T-helper 17 cell (primary cell): ENCODE measurements at places on chromosomes 4 and X.

DNA sequence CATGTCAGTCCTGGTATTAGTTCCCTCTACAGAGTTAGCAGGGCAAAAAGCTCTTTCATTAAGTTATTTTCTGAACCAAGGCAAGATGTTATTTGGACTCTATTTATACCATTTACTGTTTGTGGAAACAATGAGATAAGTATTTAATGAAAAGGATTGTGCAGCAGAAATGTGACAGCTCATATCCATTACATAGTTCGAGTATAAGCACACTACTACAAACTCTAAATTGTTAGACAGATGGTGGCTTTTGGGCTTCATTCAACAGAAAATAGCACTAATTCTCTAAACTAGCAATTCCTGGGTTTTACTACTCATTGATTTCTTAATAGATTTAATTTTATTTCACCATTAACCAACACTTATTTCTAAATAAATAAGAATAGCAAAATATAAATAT, 95.2 kb upstream of the ANK2 start:
- H3K4me3 ChIP-seq: no peak overlapping the region
- H3K4me1 ChIP-seq: no peaks in the 10 kb centered on the region
- H3K27ac ChIP-seq: no peak overlapping the region

- H3K36me3 ChIP-seq: no peaks in the 10 kb centered on the region
- no peak overlapping the region for H3K27ac ChIP-seq
- H3K4me1 ChIP-seq: no peaks in the 10 kb centered on the region
- no peak for DNase-seq
- H3K27me3 ChIP-seq: no peaks in the 10 kb centered on the region
Measured at GRCh38 chrX:134761788-134762187, 103.5 kb upstream of the PLAC1 start.

DNA sequence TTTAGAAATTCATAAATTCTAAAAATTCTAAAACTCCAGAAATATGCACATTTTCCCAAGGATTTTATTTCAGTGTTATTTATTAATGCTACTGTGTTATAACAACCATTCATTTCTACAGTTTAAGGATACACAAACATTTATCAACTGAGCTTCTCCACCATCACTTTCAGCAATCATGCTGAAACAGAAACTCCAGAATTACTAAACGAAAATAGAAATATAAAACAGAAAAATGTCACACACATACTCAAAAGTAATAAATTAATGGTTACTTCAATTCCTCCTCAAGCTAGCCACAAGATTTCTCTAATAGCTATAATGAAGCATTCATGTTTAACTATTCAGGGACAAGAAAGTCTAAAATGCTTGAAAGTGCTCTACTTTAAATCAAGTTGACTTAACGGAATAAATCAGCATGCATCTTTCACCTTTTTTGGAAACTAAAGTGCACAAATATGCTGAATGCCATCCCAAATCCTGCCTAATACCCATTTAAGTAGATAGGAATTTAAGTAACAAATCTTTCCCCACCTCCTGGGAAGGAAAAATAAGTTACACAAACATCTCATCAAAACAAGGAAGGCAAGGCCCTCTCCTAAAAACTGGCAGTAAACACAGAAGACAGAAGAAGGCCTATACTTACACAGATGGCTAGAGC, 563 bp downstream of the FAM13A start:
- H3K4me3 ChIP-seq: no peak overlapping the region
- no peaks in the 10 kb centered on the region for H3K27me3 ChIP-seq
- peaks cover 3% of the 10 kb centered on the region for H3K4me1 ChIP-seq

GRCh38 chr4:129230846-129231245, 134.9 kb downstream of the C4orf33 start:
- H3K36me3 ChIP-seq: no peaks in the 10 kb centered on the region
- DNase-seq: no peak
- H3K4me1 ChIP-seq: no peaks in the 10 kb centered on the region
- no peak overlapping the region for H3K27ac ChIP-seq

GRCh38 chr4:144788469-144788868, 142.5 kb downstream of the HHIP start:
- H3K27me3 ChIP-seq: no peaks in the 10 kb centered on the region
- H3K4me1 ChIP-seq: no peaks in the 10 kb centered on the region
- H3K4me3 ChIP-seq: no peak overlapping the region
- no peak overlapping the region for H3K27ac ChIP-seq

DNA sequence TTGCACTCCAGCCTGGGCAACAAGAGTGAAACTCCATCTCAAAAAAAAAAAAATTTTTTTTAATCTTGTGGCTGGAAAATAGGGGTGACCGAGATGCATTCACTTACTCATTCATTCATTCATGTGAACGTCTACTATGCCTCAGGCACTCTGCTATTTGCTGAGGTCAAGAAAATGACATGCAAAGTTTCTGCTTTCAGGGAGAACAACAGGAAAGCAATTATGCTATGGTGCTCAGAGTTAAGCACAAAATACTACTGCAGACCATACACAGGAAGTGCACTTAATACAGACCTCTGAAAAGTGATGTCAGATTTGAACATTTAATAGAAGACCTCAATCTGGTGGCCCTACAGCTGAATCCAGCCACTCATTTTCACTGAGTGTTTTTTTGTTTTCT, 59.6 kb upstream of the DUSP21 start:
- H3K4me1 ChIP-seq: no peaks in the 10 kb centered on the region
- H3K4me3 ChIP-seq: no peak overlapping the region
- H3K27ac ChIP-seq: no peak overlapping the region
- no peak for DNase-seq
- H3K36me3 ChIP-seq: no peaks in the 10 kb centered on the region
